ENCODE measurements at places on chromosomes 3 and 15.
A peak's percentile ranks its signal among the peaks of the same experiment; 100 is the strongest.

- DNase-seq: no peak
Measured at GRCh38 chr3:14324224-14324944, 78.0 kb upstream of the SLC6A6 start.

DNA sequence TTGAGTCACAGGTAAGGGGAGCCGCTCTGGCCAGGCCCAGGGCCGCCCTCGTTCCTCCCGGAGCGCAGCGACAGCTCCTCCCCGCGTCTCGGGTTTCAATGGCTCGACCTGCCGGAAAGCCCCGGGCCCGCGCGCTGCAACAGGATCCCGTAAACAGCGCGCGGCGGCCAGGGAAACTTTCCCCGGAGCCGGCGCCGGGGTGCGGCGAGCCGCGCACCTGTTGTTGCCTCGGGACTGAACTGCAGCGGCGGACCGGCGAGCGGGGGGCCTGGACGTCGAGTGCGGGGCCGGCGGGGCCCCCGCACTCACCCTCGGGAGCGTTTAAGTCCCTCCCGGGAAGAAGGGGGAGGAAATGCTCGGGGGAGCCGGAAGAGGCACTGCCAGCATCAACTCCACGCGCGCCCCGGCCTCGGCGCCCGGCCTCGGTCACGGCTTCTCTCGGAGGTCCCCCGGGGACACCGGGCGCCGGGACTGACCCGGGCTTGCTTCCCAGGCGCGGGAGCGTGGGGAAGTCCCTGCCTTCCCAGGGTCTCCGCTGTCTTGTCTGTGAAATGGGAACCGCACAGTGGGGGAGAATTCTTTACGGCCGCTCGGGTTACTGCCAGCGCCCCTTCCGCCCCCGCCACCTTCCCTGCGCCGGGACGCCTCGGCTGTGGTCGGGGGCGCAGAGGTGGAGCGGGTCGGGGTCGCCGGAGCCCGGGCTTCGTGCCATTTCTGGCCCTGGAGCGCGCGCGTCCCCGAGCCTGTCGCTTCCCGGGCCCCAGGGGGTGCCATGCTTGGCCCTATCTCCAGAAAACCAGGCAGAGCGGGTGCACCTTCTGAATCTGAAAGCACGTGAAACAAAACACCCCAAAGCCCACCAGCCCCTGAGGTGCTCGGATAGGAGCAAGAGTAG is 7.5 kb upstream of the PGPEP1L start:
- DNase-seq: peak; percentile 80

GRCh38 chr3:11323813-11324212 is 51.6 kb downstream of the ATG7 start:
- DNase-seq: no peak

DNA sequence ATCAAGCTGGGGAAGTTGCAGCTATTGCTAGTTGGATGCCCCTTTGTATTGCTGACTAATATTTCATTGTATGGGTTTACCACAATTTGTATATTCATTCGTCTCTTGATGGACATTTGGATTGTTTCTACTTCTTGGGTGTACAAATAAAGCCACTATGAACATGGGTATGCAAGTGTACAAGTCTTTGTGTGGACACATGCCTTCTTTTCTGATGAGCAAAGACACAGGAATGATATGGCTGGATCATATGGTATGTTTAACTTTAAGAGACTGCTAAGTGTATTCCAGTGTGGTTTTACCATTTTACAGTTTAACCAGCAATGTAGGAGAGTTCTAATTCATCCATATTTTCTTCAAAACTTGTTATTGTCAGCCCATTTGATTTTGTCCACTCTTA is 32.2 kb downstream of the NECTIN3 start:
- no peak for DNase-seq

DNA sequence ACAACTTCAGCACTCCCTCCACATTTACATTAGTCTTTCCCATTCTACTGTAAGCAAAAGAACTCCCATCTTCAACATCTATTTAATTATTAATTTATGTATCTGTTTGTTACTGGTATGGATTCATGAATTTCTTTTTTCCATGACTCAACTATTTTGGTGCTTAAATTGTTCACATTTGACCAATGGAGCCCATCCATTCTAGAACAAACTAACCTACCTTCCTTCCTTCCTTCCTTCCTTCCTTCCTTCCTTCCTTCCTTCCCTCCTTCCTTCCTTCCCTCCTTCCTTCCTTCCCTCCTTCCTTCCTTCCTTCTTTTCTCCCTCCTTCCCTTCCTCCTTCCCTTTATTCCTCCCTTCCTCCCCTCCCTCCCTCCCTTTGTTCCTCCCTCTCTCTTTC is 16.8 kb upstream of the MBNL1 start:
- DNase-seq: no peak

DNA sequence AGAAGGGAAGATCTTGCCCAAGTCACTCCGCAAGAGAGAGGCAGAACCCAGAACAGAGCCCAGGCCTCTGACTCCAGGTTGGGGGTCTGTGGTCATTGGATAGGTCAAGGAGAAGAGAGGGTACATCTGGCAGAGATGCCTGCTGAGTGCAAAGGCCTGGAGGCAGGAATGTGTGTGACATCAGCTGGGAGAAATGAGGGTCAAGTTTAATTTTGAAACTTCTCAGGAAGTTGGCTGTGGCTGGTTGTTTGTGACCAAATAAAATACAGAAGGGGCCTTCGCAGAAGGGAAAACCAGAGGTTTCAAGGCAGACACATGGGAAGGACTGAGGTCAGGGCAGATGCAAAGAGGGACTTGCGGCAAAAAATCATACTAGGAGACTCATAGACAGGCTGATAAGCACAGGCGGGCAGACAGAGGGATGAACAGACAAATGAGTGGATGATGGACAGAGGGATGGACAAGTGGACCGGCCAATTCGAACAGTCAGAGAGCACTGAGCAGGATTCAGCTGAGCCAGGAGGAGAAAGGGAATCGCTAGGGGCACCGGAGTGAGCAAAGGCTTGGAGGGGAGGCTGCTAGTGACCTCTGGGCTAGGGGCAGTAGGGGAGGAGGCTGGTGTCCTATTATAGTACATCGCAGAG is 28.8 kb upstream of the CACNA2D2 start:
- no peak for DNase-seq

GRCh38 chr3:120052225-120052624 is 42.0 kb downstream of the GSK3B start:
- DNase-seq: no peak

GRCh38 chr15:70160267-70160666 is 62.5 kb upstream of the TLE3 start:
- no peak for DNase-seq

GRCh38 chr3:171374260-171374659 is 85.9 kb downstream of the TNIK start:
- DNase-seq: no peak

DNA sequence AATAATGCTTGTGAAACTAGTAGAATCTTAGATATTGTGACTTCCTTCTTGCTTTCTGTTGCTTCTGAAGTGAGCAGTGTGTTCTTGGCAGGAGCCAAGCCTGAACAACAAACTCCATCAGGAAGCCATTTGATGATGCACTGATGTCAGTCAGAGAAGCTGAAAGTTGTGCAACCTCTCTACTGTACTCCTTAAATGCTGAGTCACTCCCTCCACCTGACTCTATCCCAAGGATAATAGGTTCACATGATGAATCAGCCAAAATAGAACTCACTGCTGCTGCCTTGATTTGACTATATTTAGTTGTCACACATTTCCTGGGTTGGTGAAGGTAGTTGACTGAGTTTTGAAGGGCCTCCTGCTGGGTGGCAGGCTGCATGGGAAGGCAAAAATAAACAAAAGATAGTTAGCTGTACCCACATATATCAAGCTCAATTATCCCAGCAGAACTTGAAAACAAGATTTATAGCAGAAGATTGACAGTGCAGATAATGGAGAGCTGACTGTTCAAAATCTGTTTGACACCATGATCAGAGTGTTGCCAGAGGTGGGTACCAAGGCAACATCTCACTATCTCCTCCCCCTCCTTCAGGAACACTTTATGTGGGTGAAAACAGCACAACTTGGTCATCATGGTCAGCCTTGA is 328.4 kb upstream of the DPH6 start:
- peak; percentile 10 for DNase-seq

DNA sequence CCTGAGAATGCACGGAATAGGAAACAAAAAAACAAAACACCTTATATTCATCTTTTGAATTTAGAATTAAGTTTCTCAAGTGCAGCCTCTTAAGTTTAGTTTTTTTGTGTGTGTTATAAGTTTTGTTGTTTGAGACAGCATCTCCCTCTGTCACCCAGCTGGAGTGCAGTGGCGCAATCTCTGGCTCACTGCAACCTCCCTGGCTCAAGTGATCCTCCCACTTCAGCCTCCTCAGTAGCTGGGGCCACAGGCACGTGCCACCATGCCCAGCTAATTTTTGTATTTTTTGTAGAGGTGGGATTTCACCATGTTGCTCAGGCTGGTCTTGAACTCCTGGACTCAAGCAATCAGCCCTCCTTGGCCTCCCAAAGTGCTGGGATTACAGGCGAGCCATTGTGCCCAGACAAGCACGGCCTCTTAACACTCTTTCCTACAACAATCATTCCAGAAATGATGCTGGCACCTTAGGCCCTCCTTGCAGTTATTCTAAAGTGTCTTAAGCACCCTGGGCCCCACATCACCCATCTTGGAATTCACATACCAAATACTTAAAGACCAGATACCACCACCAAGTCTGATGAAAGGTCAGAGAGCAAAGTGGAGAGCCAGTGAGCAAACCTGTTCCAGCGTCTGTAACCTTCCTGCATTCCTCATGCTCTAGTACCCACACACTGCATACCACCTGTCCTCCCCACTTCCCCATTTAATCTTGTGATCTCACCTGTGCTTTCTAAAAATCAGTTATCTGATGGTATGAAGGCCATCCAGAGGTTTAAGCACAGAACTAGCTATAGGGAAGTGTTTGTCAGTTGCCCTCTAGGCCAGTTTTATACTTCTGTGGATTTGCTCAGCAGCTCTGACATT is 6.9 kb upstream of the SPG11 start:
- DNase-seq: no peak

DNA sequence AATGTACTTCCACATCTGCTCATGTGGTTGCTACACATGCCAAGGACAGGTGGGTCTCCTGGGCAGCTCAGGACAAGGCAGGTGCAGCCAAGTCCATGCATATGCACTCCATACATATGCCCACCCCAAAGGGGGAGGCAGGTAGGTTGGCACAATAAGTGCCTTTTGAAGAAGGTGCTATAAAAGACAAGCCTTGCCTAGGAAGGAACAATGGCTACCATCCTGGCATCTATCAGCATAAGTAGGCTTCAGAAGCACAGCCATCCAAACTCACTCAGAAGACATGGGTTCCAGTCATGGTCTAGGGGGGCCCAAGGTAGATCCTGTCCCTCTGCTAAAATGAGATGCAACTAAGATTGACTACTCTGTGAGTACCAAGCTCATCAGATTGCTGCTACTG is 34.6 kb downstream of the NBEAL2 start:
- DNase-seq: no peak

GRCh38 chr3:13613343-13614190 is 64.6 kb downstream of the FBLN2 start:
- no peak for DNase-seq

- no peak for DNase-seq
Measured at GRCh38 chr3:120090422-120090821, 3.8 kb downstream of the GSK3B start.

GRCh38 chr15:66294157-66294931 is 976 bp downstream of the DIS3L start:
- peak; percentile 63 for DNase-seq

GRCh38 chr3:59751606-59752005 is 701.8 kb upstream of the CFAP20DC start:
- no peak for DNase-seq

DNA sequence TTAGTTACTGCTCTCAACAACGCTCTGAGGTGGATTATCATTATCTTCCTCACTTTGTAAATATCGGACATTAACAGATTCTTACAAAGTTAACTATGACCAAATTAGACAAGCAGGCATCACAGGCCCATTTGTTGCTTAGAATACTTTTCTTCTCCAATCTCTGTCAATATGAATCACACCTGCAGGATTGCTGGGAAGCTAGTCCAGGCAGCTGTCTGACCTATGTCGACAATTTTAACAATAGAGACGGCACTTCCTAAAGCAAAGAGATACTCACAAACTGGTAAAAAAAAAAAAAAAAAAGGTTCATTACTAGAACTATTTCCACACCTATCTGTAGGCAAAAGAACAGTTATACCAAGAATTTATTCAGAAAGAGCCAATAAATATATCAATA is 85.3 kb downstream of the DPH6 start:
- no peak for DNase-seq

DNA sequence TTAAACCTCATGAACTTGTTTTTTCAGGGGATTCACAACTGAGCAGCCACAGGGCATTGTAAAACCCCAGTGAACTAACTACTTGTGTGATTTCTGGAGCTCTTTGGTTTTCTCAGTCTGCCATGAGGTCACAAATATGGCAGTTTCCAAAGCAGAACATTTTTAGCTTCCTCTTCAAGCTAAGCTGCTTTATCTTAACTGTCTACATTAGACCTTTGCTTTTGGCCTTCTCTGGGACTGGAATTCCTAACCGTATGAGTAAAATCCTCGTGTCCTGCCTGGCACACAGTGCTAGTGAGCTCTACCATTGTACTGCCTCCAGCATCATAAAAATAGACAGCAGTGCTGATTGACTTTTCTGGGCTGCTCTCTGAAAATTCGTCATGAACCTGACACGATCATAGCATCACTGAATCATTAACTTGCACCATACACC is 22.1 kb downstream of the CDIN1 start:
- no peak for DNase-seq

DNA sequence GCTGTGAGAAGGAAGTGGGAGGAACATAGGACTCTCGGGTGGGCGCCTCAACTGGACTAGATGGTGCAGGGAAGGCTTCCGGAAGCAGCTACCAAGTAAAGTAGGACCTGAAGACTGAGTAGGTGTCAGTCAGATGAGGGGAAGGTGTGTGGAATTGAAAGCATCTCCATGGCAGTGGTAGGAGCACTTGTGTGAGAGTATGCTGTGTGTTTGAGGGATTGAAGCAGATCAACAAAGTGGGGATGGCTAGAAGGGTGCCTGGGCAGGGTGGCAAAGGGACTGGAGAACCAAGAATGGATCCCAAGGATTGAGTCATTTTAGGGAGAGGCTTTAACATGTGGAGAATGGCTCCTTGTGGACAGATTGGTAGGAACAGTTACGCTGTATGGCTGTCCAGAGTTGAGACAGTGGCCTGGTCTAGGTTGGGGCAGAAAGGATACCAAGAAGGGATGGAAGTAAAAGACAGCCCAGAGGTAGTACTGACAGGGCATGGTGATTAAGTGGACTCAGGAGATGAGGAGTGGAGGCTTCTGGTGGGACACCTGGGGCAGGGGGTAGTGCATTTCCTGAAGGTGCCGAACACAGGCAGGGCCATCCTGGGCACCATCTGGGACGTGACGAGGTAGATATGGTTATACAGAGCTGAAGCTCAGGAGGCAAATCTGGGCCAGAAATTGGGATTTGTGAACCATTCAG is 1.5 kb downstream of the UQCC5 start:
- no peak for DNase-seq

GRCh38 chr15:50484781-50485180 is 60.6 kb downstream of the USP8 start:
- DNase-seq: no peak

- no peak for DNase-seq
Measured at GRCh38 chr3:167559924-167560323, 86.1 kb upstream of the SERPINI2 start.

All from HuH-7.5 (cell line).